ENCODE measurements at places on chromosomes 4 and X. TPM values are rescaled to one million over a fixed set of nuclear protein-coding genes. Genes with fewer than 3 reads are reported as not detected.

The CT47B1 gene
- total RNA-seq, result not detected

The MED28 gene
- 6.9 TPM for total RNA-seq

The ARHGEF38 gene
- 0.07 TPM for total RNA-seq

The DOK7 gene
- total RNA-seq, result 0.51 TPM

The PLCXD1 gene
- total RNA-seq, result 12.6 TPM

The RBM46 gene
- 0.40 TPM for total RNA-seq

The TCP11X1 gene
- total RNA-seq, result not detected

The ARHGEF9 gene
- 9.3 TPM for total RNA-seq

DNA sequence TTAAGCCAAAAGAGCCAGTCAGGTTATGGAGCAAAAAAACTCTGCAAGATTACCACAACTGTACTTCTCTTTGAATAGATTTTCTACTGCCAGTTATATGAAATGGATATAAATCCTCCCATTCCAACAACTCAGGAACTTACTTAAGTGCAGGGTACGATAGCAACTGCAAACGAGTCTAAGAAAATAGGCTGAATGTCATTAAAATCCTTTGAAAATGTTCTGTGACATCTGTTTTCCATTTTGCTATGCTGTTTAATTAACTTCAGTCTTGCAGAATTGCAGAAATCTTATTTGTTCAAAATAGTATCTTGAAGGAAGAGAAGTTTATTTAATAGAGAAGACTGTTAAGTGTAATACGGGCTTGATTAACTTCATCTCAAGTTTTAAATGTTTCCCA, 243.8 kb downstream of the PALLD start:
- DNase-seq, result no peak

GRCh38 chr4:165726831-165727230, 146.2 kb upstream of the TLL1 start:
- no peak for DNase-seq

DNA sequence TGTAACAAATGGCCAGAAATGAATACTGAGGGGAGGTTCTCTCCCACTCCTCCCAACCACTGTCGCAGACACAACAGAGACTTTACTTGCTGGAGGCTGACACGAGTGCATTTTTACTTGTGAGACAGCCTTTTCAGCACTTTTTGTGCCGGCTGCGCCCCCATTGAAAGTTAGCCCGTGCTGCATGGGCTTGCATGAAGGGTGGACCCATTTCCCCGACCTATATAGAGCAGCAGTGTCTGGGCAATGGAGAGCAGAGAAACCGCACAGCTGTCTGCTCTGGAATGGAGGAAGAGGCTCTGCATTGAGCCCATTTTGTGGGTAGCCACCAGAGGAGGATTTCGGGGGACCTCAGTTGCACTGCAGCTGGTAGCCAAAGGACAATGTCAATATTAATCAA, 208.8 kb downstream of the UGT8 start:
- DNase-seq, result no peak

GRCh38 chrX:32530802-32531403, 680.4 kb downstream of the DMD start:
- no peak for DNase-seq

DNA sequence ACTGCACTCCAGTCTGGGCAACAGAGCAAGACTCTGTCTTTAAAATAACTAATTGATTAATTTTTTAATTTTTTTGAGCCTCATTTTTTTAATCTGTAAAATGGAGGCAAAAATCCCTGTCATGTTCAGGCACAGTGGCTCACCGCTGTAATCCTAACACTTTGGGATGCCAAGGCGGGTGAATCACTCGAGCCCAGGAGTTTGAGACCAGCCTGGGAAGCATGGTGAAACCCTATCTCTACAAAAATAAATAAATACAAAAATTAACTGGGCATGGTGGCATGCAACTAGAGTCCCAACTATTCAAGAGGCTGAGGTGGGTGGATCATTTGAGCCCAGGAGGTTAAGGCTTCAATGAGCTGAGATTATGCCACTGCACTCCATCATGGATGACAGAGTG, 15.4 kb downstream of the AMTN start:
- no peak for DNase-seq

- DNase-seq, result no peak
Observed at GRCh38 chrX:44143061-44143602, 169.9 kb upstream of the NDP start.

- DNase-seq, result no peak
Observed at GRCh38 chrX:136154998-136155397, 7.7 kb downstream of the FHL1 start.

GRCh38 chrX:135434258-135435138, 12.8 kb downstream of the SMIM10L2A start:
- DNase-seq, result no peak

DNA sequence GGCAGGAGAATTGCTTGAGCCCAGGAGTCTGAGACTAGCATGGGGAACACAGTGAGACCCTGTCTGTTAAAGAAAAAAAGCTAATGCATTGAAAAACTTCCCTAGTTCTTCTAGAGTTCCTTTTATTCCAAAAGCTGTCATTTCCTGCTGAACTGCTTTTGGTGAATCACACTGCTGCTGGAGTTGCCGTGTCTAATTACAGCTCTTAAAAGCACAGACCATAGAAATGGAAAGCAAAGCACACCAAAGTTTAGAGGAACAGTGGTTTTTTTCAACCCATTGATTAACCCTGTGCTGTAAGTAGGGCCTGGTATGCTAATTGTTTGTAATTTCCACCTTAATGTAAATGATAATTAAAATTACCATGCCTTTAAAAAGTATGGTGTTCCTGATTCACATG, 52.4 kb downstream of the SEPTIN11 start:
- no peak for DNase-seq

DNA sequence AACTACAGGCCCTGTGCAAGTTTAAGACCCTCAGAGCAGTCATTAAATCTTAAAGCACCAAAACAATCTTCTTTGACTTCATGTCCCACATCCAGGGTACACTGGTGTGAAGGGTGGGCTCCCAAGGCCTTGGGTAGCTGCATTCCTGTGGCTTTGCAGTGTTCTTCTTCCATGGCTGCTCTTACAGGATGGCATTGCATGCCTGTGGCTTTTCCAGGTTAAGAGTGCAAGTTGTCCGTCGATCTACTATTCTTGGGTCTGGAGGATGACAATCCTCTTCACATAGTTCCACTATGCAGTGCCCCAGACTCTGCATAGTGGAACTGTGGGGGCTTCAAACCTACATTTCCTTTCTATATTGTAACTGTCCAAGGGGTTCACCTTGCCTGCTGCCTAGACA, 494.5 kb downstream of the CFAP47 start:
- no peak for DNase-seq
